DMS 273 treated with DMSO at 0.1 percent for 48 hours (cell line): ENCODE measurements at places on chromosomes 4 and X.

GRCh38 chrX:31384471-31384870 is 312.6 kb upstream of the FTHL17 start:
- DNase-seq = no peak

GRCh38 chrX:75366861-75367260 is 93.0 kb downstream of the UPRT start:
- no peak for DNase-seq

- DNase-seq = no peak
These were observed 72.8 kb downstream of the SMIM20 start for GRCh38 chr4:25986807-25987206.

DNA sequence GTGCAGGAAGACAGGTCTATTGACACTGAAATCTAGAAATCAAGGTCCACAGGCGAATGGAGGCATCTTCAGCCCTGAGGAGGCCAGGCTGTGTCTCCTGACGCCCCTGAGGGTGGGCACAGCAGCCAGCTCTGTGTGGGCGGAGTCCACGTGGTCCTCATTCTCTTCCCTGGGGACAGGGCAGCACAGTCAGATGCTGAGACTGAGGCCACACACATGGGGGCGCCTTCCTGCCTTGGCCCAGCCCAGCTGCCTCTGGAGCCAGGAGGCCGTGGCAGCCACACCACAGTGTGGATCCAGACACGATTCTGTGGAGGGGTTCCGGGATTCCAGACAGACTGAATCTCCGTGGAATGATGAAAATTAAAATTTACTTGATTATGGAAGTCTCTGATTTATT is 20.8 kb downstream of the FGFR3 start:
- no peak for DNase-seq
